ENCODE measurements at places on chromosomes 5 and 9.

DNA sequence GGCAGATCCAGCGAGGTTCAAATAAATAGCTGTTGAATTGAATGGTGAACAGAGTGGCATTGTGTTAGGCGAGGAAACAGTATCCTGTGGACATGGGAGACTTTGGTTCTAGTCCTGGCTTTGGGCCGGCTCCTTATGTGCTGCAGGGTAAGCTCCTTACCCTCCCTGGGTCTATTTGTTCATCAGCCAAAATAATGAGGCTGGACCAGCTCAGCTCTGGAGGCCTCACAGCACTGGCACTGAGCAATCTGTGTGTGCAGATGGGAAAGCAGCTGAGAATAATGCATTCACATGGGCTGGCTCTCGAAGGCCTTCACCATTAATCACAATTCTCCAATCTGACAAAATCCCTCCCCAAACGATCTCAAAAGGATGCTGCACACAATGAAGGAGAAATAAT, 81.9 kb downstream of the APBA1 start:
- peak; percentile 22 for DNase-seq

GRCh38 chr9:132588098-132588497, 5.7 kb downstream of the BARHL1 start:
- peak; percentile 41 for DNase-seq

DNA sequence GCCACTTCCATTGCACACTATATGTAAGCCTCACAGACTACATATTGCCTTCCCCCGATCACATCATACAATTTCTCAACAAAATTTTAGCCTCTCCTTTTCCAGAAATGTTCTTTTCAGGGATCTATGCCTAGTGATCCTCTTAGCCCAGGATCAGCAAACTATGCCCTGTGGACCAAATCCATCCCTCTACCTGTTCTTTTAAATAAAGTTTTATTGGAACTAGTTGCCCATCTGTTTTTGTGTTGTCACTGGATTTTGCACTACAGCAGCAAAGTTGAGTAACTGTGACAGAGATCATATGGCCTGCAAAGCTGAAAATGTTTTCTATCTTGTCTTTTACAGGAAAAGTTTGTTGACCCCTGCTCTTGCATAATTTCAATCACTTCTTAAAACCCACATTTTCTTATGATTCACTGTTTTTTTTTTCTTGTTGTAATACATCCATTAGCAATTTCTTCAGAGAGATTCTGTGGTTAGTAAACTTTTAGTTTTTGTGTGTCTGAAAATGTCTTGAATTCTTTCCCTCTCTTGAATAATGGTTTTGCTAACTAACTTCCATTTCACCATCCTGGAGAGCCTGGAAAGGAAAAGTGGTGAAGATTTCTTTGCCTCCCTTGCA, 7.1 kb downstream of the TXNDC8 start:
- DNase-seq: no peak

- DNase-seq: peak; percentile 78
Measured at GRCh38 chr5:146291421-146292074, 47.1 kb upstream of the POU4F3 start.

DNA sequence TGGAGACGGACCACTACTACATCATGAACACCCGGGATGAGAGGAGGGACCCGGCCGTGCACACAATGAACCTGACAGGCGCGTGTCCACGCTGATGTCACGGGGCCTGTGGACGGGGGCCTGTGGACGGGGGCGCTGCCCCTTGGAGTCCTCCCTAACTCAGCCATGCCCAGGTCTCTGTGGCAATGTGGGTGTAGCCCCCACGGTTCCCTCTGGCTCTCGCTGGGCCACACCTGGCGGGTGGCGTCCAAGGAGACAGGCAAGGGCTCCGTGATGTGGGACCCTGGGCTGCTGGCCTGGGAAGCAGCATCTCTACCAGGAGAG, 22.1 kb downstream of the PAEP start:
- DNase-seq: no peak

- no peak for DNase-seq
Measured at GRCh38 chr5:103693517-103693916, 130.9 kb upstream of the NUDT12 start.

DNA sequence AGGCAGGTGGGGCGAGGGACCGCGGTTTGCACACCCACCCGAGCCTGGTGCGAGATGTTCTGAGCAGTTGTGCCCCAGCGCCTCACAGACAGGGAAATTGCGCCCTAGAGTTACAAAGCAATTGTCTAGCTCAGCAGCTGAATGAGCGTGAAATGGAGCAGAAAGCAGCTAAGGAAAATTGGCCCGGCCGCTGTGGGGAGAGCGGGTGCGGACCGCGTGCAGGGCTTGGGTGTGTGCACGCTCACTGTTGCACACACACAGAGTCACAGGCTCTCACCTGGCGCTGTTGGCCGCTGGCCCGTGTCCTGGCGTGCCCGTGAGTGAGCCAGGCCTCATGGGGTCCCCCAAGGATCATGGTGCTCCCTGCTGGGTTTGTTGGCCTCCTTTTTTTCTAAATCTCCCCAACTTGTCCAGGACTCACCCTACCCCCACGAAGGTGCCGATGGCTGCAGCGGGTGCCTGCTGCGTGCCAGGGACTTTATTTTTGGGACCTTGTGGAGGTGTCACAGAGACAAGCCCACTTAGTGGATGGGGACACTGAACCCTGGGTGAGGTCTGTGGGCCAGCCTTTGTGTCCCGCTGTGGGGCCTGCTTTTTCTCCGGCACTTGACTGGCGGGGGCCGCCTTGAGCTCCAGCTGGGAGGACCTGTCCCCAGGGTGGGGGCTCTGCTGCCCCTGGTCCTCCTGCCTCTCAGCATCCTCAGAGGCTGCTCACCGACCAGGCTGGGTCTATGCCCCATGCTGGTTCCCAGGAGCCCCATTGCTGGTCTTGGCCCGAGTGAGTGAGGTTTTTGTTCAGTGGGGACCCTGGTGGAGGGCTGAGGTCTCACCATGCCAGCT, 5.2 kb downstream of the RXRA start:
- DNase-seq: peak; percentile 81

- no peak for DNase-seq
Measured at GRCh38 chr5:15420201-15420600, 79.8 kb upstream of the FBXL7 start.
